ENCODE measurements at places on chromosomes 5 and 9.

DNA sequence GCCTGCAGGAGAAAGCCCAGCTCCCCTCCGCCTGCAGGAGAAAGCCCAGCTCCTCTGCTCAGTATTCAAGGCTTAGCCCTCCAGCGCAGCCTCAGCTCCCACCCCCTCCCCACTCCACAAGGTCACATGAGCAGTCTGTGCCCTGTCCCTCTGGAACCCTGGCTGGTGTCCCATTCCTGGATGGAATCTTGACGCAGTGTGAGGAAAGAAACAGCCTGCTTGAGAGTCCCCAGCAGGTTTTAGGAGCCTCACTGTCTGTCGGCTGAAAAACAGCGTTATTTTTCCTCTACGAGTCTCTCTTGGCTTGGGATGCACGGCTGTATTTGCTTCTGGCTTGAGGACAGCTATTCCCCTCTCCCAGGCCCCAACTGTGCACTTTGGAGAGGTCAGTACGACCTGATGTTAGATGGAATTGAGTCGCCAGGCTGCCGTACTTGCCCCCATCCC, 210.1 kb upstream of the TRIM32 start:
- DNase-seq = peak; percentile 85

DNA sequence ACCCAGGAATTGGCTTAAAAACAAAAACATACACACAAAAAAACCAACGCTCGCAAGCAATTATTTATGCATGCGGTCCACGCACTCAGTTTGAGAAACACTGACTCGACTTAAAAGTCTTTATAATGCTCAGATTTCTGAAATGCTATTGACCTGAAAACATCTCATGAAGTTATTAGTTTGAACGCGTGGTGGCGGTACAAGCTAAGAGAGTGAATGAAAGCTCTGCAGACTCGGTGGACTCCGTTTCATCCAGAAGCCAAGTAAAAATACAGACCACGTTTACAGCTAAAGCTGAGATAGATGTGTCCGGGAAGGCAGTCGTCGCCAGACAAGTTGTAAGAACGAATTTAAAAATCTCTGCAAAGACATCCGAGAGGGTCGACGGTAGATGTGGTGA, at the start of gene PCDHB6:
PCDHB6 (plus strand) TSS at position 246 of the 400 bp plus-strand sequence. CDS start 201 bp downstream, outside the sequence.
- peak; percentile 27 for DNase-seq

DNA sequence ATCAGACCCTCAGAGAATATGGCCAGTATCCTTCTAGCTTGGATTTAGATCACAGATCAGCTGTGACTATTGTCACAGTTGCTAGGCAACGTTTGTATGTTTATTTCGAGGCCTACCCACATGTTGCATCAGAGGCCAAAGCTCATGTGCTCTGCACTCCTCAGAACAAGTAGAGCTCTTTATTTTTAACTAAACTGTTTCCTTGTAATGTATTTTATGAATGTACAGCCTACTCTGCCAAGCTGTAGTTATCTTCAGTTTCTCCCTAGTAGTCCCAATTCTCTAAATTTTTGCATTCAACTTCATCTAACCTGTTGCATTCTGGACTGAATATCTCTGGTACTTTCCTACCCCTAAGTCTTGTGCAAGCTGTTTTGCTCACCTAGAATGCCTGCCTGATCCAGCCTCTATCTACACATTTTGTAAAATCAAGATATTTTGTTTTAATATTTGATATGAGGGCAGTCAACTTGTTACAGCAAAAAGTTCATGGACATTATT, 52.8 kb downstream of the CAST start:
- peak; percentile 95 for DNase-seq

DNA sequence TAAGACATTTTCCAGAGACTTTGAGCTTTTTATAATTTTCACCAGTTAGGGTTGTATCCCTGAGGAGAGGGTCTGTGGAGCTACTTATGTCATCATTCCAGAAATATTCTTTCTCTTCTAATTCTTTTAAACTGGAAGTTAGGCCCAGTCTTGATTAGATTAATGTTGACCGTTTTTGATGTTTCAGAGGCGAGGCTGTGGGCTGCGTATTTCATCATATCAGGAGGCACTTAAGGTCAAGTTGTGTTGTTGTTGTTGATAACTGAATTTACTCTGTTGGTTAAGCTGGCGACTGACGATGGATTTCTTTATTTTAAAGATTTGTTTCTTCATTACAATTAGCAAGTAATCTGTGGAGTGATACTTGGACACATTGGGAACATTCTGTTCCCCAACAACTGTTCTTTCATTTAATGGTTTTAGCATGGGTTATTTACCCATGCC, 20.1 kb downstream of the IPO11 start:
- DNase-seq = no peak

DNA sequence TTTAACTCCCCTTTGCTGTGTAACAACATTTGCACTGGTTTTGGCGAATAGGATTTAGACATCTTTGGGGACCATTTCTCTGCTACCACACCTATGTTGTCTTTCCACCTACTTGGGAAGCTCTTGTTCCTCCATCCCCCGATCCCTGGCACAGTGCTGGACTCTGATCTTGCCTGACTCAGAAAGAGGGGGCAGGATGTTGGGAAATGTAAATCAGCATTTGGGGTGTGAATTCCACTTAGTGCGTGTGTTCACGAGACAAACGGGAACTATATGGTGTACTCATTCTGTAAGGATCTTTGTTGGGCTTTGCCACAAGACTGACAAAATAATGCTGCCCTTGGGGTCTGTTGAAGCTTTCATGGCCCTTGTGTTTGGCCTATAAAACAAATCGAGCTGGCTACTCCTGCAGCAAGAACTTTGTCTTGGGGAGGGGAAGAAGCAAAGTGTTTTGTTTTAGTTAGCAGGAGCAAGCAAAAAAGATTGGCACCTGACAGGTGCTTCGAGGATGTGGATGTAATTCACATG, 18.5 kb downstream of the TMEM268 start:
- no peak for DNase-seq
